IPS DF 6.9 (cell line): ENCODE measurements at places on chromosomes 5 and 9.
A peak's percentile ranks its signal among the peaks of the same experiment; 100 is the strongest.

GRCh38 chr5:5522336-5522735 lies 99.9 kb downstream of the ICE1 start:
- H3K27me3 ChIP-seq = no peaks in the 10 kb centered on the region
- H3K36me3 ChIP-seq = no peaks in the 10 kb centered on the region
- no peaks in the 10 kb centered on the region for H3K4me1 ChIP-seq
- peak; percentile 37 for DNase-seq
- H3K27ac ChIP-seq = no peak overlapping the region

DNA sequence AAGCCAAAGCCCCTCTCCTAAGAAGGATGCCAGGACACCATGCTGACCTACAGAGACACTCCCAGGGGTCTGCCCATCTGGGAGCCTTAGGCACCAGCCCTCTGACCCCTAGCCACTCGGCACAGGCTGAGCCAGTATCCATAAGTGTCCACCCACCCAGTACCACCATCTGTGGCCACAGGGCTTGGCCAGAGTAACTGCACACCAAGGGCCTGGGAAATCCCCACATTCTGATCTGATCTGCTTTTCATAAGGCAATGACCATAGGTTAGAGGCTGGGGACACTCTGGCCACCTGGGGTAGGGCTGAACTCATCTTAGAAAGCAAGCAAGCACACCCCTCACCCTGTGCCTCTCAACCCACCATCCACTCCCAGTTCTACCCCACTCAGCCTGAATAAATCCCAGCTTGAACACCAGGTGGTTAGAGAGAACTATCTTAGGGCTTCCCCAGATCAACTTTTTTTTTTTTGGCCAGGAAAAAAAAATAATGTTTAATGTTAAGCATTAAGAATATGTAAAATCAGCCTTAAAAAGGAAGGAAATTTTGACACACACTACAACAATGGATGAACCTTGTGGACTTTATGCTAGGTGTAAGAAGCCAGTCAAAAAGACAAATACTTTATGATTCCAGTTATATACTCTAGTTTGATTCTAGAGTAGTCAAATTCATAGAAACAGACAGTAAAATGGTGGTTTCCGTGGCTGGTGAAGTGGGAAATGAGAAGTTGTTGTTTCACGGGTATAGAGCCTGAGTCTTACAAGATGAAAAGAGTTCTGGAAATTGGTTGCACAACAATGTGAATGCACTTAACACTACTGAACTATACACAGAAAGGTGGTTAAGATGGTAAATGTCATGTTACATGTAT lies 6.2 kb downstream of the GNPDA1 start:
- H3K27ac ChIP-seq = no peak overlapping the region
- no peak overlapping the region for H3K4me3 ChIP-seq
- DNase-seq = no peak
- no peaks in the 10 kb centered on the region for H3K27me3 ChIP-seq
- H3K4me1 ChIP-seq = no peaks in the 10 kb centered on the region
- H3K36me3 ChIP-seq = peaks cover 11% of the 10 kb centered on the region

GRCh38 chr5:1525624-1526189 lies 1.9 kb upstream of the LPCAT1 start:
- H3K27me3 ChIP-seq = no peaks in the 10 kb centered on the region
- no peak overlapping the region for H3K27ac ChIP-seq
- no peak overlapping the region for H3K4me3 ChIP-seq

GRCh38 chr5:172846249-172846648 lies 12.2 kb downstream of the ERGIC1 start:
- no peak overlapping the region for H3K27ac ChIP-seq
- no peaks in the 10 kb centered on the region; the same call in 1 of the 2 replicates for H3K36me3 ChIP-seq
- 0 out of 2 replicates have a peak, but pooled peaks cover 1% of the 10 kb centered on the region for H3K4me1 ChIP-seq
- no peaks in the 10 kb centered on the region for H3K27me3 ChIP-seq
- no peak overlapping the region for H3K4me3 ChIP-seq

DNA sequence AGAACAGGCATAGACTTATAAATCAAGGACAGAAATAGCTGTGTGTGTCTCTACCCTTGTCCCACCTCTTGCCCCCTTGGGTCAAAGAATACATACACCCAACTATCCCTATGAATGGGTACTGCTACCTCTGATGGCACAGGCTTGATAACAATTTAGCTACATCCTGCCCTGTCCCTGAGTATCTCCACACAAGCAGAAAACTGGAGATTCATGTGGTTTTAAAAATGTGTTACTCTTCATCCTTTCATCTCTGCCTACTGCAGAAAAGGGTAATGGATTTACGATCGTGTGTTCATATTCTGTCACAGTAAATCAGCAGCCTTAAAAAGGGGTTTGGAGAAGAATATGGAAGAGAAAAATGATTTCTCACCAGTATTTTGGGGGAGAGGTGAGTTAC lies 49.2 kb upstream of the NREP start:
- H3K4me1 ChIP-seq = no peaks in the 10 kb centered on the region; the same call in 1 of the 2 replicates
- H3K27me3 ChIP-seq = no peaks in the 10 kb centered on the region
- no peak overlapping the region for H3K4me3 ChIP-seq
- no peak for DNase-seq
- no peak overlapping the region for H3K27ac ChIP-seq
- no peaks in the 10 kb centered on the region for H3K36me3 ChIP-seq

DNA sequence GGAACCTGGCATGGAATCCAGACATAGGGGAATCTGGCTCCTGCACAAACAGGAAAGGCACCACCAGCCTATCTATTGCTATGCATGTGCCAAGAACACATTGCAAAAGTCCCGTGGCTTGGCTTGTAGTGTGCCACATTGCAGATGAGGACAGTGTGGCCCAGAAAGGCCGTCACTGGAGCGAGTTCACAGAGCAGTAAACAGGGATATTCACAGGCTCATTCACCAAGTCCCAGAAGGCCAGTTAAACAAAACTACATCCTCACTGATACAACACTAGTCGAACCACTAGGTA lies 39.6 kb upstream of the TRIM32 start:
- H3K4me3 ChIP-seq = no peak overlapping the region
- no peak for DNase-seq
- no peaks in the 10 kb centered on the region for H3K4me1 ChIP-seq
- no peaks in the 10 kb centered on the region for H3K36me3 ChIP-seq
- no peak overlapping the region for H3K27ac ChIP-seq

GRCh38 chr9:17876687-17877086 lies 297.8 kb downstream of the SH3GL2 start:
- no peaks in the 10 kb centered on the region for H3K4me1 ChIP-seq
- no peak overlapping the region for H3K27ac ChIP-seq
- H3K27me3 ChIP-seq = no peaks in the 10 kb centered on the region
- no peak for DNase-seq

- no peaks in the 10 kb centered on the region for H3K36me3 ChIP-seq
- H3K4me1 ChIP-seq = no peaks in the 10 kb centered on the region
- DNase-seq = no peak
- H3K27me3 ChIP-seq = no peaks in the 10 kb centered on the region
- no peak overlapping the region for H3K4me3 ChIP-seq
Observed at GRCh38 chr5:78237911-78238310, 56.6 kb downstream of the AP3B1 start.

GRCh38 chr5:142823126-142823525 lies 52.9 kb downstream of the ARHGAP26 start:
- H3K4me3 ChIP-seq = no peak overlapping the region
- DNase-seq = no peak
- H3K27me3 ChIP-seq = no peaks in the 10 kb centered on the region
- H3K27ac ChIP-seq = no peak overlapping the region
